Bronchial epithelial cell (primary cell): ENCODE measurements at places on chromosomes 13 and 19. TPM values are rescaled to one million over a fixed set of nuclear protein-coding genes. Genes with fewer than 3 reads are reported as not detected.

Gene LILRA1
- not detected in 2 replicates for total RNA-seq

Gene ZNF90
- total RNA-seq = 2.1 and 2.7 TPM in 2 replicates

DNA sequence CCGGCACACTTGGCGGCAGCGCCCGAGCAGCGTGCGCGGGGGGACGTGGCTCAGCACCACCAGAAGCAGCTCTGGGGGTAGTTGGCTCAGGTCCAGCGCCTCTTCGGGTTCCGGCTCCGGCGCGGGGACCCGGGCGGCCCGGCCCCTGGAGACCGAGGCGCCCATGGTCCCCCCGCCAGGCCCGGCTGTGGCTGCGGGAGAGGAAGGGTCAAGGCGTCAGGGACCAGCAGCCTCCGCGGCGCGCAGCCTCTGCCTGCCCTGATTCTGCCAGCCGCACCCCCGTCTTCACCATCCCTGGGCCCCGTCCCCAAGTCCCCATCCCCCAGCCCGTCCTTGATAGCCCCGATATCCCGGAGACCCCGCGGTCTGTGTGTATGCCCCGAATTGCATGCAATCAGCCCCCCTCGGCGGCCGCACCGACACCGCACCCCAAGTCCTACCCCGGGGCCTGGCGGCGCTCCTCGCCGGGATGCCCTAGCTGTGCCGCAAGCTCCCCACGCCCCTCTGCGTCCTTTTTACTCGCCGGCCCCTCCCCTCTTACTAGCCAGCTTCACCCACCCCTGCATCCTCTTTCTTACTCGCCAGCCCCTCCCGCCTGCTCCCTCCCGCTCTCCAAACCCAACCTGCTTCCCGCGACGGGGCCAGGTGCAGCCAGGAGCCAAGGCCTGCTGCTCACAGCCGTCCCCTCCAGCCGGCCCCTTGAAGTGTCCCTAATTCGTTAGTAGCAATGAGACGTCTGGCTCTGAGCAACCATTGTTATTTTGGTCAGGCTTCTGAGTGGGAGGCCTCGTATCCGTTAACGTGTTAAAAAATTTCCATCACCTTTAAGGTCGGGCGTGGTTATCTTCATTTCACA, at the start of gene FBXO27:
FBXO27 (minus strand) TSS at position 487 of the 856 bp plus-strand sequence; CDS start at position 165, 322 bp downstream.
- DNase-seq = peak; percentile 23

- no peak for DNase-seq
These were observed 42.9 kb downstream of the LRCH1 start for GRCh38 chr13:46595885-46596275.

DNA sequence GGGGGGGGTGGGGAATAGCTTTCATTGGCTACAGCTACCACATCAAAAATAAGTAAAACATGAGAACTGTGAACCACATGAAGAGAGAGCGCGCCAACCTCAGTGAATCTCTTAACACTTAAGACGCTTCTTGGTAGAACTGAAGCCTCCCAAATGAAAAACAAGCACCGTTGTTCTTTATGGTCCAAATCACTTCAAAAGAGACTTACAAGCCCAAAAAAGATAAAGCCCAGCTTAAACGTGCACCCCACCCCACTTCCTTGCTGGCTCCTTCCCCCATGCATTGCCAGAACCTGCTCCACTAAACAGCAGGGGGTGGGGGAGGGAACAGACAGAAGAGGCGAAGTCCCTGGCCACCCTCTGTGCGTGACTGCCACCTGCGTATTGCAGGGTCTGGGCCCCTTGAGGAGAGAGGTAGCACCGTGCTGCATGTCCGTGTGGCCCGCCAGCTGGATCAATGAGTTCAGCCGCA, 479.1 kb downstream of the FOXO1 start:
- no peak for DNase-seq

DNA sequence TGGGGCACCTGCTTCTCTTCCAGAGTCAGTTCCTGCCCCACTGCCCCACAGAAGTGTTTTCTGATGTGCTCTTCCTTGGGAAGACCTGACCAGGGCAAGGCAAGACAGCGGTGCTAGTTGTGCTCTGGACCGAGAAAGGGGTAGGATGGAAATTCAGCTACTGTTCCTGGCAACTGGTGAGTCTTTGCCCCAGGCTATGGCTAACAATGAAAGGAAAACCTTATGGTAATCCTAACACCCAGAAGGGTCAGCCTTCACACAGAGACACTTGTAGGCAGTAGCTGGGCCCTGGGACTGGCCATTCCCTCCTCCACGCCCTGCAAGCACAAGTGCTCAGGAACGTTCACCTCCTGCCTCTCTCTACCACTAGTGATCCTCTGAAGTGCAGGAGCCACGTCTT, 9.6 kb upstream of the CYSLTR2 start:
- no peak for DNase-seq

GRCh38 chr19:39412100-39412866, at the start of gene PLEKHG2:
TSS of gene PLEKHG2 (plus strand) at chr19:39412669. CDS start at chr19:39414087, 1,418 bp downstream.
- peak; percentile 98 for DNase-seq

Gene TPRX2
- total RNA-seq = not detected in 2 replicates

DNA sequence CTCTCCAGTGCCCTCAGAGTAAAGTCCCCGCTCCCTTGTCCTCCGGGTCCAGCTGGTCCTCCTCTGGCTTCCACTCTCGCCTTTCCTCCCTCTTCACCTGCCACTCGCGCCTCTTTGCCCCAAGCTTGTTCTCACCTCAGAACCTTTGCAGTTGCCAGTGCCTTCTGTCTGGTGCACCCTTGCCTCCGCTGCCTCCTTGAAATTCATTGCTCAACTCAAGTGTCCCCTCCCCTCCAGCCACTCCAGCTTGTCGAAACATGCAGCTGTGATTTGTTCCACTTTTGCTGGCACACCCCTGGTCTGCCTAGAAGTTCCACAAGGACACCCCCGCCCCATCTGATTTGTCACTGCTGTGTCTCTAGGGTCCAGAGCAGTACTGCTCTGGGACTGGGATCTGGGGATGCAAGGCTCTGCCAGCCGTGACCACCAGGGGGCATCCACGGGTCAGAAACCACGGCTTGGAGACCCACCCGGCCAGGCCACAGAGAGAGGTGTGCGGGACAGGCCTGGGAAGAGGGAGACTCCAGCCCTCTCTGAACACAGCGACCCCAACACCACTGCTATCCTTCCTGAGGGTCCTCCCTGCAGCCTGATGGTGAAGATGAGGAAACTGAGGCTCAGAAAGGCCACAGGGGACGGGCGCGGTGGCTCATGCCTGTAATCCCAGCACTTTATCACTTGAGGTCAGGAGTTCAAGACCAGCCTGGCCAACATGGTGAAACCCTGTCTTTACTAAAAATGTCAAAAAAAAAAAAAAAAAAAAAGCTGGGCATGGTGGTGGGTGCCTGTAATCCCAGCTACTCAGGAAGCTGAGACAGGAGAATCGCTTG, 49.9 kb downstream of the AP1M1 start:
- peak; percentile 70 for DNase-seq

Gene EMP3
- total RNA-seq = 2.8 and 9.0 TPM in 2 replicates

GRCh38 chr19:39833464-39834286, at the start of gene DYRK1B:
TSS of gene DYRK1B (minus strand) at chr19:39834162. CDS start at chr19:39831867, 2,295 bp downstream.
- DNase-seq = peak; percentile 90

DNA sequence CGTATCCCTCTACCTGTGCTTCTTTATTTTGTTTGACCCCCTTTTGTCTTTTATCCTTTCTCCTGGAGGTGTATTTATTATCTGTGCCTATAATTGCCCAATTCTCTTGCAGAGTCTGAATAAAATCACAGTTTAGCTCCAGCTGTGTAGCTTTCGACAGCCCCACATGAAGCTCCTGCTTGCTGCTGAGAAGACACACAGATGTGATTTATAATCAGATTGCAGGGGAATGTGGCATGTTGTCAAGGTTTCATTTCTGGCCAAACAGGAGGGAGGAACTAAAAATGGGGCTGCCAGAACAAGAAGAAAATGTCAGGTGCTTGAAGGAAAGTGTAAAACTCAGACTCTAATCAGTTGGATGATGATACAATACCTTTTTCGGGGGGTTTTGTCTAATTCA, 22.7 kb downstream of the CCNA1 start:
- DNase-seq = no peak

DNA sequence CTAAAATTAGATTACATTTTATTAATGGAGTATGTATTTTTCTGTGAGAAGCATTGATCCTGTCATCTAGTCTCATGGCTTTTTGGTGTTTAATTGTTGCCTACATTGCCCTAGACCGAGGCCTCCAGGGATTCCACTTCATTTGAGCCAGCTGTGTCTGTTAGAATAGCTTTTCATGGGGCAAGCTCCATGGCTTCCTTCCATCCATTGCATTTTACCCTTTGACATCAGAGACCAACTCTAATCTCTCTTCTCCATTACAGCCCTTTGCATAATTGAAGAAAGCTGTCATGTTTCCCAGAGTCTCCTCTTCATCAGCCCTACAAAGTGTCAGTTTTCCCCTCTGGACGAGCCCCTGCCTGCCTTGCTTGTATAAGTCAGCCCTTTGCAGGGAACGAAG, 70.6 kb downstream of the MTUS2 start:
- DNase-seq = no peak

- no peak for DNase-seq
These were observed 5.0 kb upstream of the APOE start for GRCh38 chr19:44900328-44901244.

Gene ZNF865
- total RNA-seq = 0.53 and 0.64 TPM in 2 replicates

Gene DHDH
- total RNA-seq = 9.2 and 10.8 TPM in 2 replicates

DNA sequence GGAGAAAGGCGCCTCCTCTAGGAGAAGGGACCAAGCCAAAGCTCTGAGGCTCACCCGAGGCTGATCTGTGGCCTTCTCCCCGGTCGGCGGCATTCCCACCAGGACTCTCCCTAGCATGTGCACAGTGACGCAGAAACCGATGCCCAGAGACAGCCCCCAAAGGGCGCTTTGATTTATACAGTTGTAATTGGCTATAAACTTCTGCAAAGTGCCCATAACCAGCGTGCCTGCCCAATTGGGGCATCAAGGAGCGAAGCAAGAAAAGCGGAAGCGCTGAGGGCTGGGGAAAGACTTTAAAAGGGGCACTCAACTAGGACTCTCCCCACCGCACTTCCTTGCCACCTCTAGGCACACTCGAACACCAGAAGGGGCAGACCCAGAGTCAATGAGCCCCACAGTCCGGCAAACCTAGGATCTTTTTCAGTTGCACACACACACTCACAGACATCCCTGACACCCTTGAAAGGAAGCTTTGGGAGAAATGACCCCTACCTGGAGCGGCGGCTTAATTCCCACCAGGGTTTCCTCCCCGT, 1.8 kb downstream of the CDX2 start:
- no peak for DNase-seq
